ENCODE measurements at places on chromosomes 1 and 21. TPM values are rescaled to one million over a fixed set of nuclear protein-coding genes. Genes with fewer than 3 reads are reported as not detected.
A peak's percentile ranks its signal among the peaks of the same experiment; 100 is the strongest.

- DNase-seq = no peak
Measured at GRCh38 chr1:31637915-31638673, 6.6 kb downstream of the PEF1 start.

DNA sequence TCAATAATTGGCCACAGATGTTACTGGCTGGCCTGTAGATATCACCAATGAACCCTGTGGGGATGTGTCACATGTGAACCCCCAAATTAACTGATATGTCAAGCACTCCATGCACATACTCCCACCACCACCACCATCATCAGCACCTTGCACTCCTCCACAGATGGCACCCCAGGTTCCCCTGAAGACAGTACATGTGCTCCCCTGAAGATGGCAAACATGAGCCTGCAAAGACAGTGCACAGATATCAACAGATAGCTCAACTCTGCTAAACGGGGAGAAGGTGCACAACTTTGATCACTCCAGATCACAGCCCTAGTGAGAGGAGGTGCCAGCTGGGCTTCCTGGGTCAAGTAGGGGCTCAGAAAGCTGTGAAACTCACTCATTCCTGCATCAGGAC is 74.4 kb downstream of the CLCA4 start:
- DNase-seq = no peak

The ZBTB8A gene
- 6.3 TPM for total RNA-seq

The CYP2J2 gene
- 3.2 TPM for total RNA-seq

The NOL9 gene
- total RNA-seq = 25.5 TPM

- no peak for DNase-seq
Measured at GRCh38 chr1:175885326-175885725, 141.9 kb upstream of the TNR start.

The SLC9C2 gene
- total RNA-seq = not detected

DNA sequence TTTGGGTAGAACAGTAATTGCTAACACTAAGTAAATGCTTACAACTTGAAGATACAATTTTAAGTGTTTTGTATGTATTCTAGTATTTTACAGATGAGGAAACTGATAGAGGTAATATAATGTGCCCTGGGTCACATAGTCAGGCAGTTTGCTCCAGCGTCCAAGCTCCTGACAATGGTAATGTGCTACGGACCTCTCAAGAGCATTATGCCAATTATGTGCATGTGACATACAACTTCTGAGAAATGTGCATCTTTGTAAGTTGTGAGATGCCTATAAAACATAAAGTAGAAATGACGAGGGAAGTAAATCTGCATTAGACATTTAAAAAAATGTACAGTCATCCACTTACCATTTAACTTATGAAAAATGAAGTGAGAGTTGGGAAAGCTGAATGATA is 186.8 kb downstream of the LRRC7 start:
- no peak for DNase-seq

DNA sequence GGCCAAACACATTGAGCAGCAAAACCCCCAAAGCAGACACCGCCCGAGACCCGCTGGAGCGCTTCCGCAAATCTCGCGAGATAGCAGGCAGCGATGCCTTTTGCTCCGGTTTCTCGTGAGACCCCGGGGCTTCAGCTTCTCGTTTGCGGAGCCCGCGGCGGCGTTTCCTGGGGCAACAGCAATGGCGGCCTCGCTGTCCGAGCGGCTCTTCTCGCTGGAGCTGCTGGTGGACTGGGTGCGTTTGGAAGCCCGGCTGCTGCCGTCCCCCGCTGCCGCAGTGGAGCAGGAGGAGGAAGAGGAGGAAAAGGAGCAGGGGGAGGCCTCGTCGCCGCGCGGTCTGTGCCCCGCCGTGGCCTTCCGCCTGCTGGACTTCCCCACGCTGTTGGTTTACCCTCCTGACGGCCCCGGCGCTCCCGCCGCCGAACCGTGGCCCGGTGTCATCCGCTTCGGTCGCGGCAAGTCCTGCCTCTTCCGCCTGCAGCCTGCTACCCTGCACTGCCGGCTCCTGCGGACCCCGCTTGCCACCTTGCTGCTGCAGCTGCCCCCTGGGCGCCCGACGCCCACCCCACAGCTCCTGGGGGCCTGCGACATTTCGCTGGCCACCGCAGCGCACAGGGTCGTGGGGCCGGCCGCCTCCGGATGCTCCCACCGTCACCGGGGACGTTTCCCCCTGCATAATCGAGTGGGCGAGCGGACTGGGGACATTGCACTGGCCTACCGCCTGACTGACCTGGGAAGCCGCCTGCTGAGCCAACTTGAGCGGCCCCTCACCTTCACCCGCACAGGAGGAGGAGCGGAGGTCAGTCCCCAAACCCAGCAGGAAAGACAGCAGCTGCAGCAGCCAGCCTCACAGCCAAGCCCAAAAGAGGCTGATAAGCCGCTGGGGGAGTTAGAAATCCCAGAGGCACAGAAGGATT is at the start of gene MAP10:
TSS of gene MAP10 (plus strand) at position 148 of the 917 bp plus-strand sequence. CDS start at position 182, 34 bp downstream.
- DNase-seq = peak; percentile 84

GRCh38 chr1:30635391-30635975 is 87.9 kb downstream of the MATN1 start:
- no peak for DNase-seq

The DENND2C gene
- 0.84 TPM for total RNA-seq

DNA sequence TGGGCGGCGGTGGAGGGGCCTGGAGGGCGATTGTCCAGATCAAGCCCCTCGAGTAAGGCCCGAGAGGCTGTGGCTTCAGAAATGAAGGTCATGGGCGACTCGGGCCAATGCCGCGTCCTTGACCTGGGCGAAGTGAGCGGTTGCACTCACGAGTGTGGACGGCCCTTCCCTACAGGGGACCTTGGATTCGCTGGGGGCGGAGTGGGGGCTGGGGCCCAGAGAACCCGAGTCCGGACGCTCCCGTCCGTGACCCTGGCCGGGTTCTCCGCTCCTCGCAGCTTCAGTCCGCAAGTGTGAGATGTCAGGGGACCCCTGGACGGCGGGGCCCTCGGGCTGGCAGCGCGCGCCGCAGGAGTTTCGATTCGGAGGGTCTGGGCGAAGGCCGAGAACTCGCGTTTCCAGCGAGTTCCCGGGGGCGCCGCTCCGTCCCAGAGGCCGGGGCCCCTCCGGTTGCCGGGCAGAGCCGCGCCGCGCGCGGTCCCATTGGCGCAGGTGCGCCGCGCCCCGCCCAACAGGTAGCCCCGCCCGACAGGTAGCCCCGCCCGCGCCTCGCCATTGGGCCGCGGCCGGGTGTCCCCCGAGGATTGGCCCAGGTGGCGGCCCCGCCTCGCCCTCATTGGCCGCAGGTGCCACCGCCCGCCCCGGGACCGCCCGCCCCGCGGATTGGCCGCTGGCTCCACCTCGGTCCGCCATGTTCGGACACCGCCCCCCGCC is at the start of gene PRKCZ:
TSS of gene PRKCZ (plus strand) at position 694 of the 714 bp plus-strand sequence. CDS start 220 bp downstream, outside the sequence.
- DNase-seq = no peak

DNA sequence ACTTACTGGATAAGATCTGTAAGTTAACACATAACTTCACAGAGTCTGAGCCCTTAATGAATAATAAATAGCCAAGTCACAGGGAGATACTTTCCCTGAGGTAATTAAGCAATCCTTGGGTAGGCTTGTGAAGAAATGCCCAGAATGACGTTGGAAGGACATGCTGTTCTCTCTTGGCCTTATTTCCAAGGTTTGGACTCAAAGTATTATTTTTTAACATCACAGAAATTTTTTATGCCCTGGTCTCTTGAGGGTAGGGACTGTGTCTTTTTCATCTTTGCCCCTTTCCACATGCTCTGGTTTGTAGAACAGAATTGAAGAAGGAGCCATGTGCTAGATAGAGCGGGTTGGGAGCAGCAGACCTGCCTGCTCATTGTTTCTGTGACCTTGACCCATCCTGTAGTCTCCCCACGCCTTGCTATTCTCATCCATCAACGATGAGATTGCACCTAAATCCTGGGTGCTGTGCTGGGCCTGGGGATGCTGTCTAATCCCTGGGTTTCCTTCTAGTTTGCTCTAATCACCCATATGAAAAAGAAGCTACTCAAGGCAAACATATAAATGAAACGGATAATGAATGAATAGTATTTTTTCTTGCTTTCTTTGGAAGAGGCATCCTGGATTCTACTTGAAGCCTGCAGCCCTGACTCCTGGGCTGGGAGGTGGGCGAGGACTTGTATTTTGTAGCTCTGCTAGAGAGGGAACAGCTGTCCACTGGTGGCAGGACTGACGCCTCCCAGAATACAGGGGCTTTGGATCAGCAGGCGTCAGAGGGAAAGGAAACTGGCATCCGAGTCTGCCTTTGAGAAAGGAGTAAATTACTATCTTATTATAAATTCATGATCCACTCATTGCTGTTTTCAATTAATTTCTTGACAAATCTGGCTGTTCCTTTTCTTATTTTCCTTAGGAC is 17.5 kb upstream of the LAMTOR5 start:
- no peak for DNase-seq

GRCh38 chr21:34915364-34915841 is 133.7 kb downstream of the RUNX1 start:
- DNase-seq = peak; percentile 85

DNA sequence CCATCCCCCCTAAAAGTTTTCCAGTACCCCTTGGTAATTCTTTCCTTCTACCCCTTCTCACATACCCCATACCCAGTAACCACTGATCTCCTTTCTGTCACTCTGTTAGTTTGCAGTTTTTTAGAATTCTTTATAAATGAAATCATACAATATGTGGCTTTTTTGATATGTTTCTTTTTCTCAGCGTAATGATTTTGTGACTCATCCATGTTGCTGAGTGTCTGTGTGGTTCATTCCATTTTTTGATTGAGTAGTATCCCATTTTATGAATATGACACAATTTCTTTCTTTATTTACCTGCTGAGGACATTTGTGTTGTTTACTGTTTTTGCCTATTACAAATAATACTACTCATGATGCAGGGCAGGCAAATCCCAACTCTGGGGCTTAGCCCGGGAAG is 1605.3 kb downstream of the BRINP3 start:
- peak; percentile 14 for DNase-seq

DNA sequence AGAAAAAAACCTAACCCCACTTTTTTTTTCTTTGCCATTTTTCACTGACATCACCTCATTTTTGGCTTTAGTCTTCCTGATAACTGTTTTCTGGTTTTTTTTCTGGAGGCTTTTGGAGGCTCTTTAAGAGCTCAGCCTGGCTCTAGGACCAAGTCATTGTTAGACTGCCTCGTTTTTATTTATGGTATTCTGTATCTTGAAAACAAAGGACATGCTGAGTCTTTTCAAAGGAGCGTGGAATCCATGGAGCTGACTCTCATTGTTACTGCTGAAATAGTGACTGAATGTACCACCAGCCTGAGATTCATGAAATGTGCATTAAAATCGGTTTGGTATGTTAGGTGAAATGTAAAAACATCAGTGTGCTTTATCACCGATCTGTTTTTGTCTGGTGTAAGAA is 28.0 kb downstream of the RASAL2 start:
- peak; percentile 24 for DNase-seq
